Kidney epithelial cell (primary cell): ENCODE measurements at places on chromosomes 11 and 22.

GRCh38 chr11:47400768-47401279, 7.6 kb upstream of the SLC39A13 start:
- no peak for DNase-seq

DNA sequence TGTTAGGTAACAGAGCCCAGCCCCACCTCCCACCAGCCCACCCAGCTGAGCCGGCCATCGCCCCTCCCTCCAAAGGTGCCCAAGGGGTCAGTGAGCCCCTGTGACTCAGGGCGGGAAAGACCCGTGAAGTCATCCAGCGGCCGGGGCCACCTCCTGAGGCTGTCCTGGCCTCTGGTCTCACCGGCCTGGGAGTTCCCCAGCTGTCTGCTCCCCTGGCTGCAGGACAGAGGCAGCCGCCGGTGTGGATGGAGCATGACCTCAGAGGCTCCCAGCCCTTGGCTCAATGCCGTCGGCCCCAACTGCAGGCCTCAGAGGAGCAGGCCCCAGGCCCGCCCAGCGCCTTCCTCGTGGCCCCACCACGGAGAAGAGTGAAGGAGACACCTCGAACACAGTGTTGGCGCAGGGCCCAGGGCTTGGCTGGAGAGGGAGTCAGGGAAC, 28.7 kb downstream of the RPL3 start:
- DNase-seq = peak; percentile 86

DNA sequence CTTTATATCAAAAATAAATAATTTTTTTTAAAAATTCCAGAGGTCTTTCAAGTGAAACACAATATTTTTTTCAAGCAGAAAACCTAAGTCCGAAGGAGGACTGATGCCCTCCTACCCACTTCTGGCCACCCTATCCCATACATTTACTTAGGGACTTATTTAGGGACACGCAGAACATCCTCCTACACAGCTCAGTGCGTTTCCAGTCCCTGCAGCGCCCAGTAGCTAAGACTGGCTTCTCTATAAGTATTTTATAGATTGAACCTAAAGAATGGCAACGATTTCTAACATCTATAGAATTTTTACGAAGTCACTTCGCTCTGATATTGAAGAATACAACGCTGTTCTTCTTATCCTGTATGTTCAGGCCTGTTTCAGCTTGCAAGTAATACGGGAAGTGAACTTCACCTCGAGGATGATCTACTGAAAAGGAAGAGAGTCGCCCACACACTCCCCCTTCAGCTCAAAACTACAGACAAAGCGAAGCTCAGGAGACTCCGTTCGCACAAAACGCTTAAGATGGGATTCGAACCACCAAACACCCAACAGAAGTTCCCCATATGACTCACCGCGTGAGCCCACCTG, 328 bp downstream of the CHEK2 start:
- no peak for DNase-seq

GRCh38 chr11:47183031-47183856, 3.0 kb downstream of the PACSIN3 start:
- no peak for DNase-seq
